ENCODE measurements at places on chromosomes 6 and 20.

GRCh38 chr6:52306972-52307870 is 22.7 kb upstream of the MCM3 start:
- DNase-seq: no peak

GRCh38 chr6:131948692-131949619 is 2.2 kb downstream of the CCN2 start:
- DNase-seq: peak; percentile 51

DNA sequence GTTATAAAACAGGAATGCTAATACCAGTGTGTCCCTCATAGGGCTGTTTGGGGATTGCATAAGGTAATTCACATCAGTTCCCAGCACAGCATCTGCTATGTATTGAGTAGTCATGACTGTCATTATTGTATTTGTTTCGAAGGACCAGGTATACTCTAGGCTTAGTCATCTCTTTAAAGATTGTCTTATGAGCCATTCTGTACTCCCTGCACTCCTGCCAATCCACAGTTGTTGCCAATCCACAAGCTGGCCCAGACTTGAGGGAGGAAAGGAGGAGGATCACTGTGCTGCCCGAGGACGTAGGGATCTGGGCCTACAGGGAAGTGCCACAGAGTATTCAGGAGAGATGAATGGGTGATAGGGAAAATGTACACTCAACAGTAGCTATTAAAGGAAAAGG is 113.0 kb upstream of the TIAM2 start:
- no peak for DNase-seq

DNA sequence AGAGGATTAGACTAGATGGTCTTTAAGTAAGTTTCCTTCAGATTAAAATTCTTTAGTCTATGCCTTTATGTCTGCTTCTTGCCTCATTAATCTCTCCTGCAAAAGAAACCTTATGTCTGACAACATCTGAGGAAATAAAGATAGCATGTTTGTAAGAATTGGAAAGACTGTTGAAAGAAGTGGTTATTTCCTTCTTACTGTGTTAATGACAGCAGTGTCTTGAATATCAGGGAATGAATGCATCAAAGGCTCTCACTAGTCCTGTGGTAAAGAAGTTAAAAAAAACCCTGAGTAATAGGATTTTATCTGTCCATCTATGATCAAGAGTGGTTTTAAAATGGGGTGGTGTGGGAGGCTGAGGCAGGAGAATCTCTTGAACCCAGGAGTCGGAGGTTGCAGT is 302.0 kb downstream of the PRL start:
- DNase-seq: no peak

GRCh38 chr6:144415835-144416237 is 130.7 kb downstream of the UTRN start:
- DNase-seq: no peak

- no peak for DNase-seq
Observed at GRCh38 chr20:37311710-37312355, 22.4 kb downstream of the MANBAL start.

GRCh38 chr6:28803337-28803709 is 120.5 kb downstream of the TRIM27 start:
- DNase-seq: no peak

- DNase-seq: no peak
Observed at GRCh38 chr6:160431226-160431625, 83.0 kb downstream of the SLC22A3 start.

DNA sequence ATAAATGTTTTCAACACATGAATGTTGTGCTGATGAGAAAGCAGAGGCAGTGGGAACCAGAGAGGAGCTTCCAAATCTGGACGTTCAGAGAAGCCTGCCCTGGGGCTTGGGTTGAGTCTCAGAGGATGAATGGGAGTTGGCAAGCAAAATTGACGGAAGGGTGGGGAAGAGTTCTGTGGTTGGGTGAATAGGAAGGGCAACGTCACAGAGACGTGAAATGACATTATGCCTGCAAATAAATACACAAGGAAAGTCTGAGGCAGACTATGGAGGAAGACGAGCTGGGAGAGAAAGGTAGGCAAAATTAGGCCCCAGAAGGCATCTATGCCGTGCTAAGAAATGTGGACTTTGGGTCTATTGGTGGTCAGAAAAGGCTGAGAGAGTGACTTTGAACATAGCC is 25.2 kb upstream of the SGK1 start:
- DNase-seq: no peak
